ENCODE measurements at places on chromosomes 1 and 21. TPM values are rescaled to one million over a fixed set of nuclear protein-coding genes. Genes with fewer than 3 reads are reported as not detected.

The PCP4 gene
- total RNA-seq, result not detected

The TRPM2 gene
- total RNA-seq, result not detected

The LHX4 gene
- not detected for total RNA-seq

The NAXE gene
- total RNA-seq, result 74.0 TPM

The IQGAP3 gene
- total RNA-seq, result 48.6 TPM

The SPAG17 gene
- total RNA-seq, result not detected

The NMNAT2 gene
- 0.38 TPM for total RNA-seq

The USH2A gene
- total RNA-seq, result not detected

DNA sequence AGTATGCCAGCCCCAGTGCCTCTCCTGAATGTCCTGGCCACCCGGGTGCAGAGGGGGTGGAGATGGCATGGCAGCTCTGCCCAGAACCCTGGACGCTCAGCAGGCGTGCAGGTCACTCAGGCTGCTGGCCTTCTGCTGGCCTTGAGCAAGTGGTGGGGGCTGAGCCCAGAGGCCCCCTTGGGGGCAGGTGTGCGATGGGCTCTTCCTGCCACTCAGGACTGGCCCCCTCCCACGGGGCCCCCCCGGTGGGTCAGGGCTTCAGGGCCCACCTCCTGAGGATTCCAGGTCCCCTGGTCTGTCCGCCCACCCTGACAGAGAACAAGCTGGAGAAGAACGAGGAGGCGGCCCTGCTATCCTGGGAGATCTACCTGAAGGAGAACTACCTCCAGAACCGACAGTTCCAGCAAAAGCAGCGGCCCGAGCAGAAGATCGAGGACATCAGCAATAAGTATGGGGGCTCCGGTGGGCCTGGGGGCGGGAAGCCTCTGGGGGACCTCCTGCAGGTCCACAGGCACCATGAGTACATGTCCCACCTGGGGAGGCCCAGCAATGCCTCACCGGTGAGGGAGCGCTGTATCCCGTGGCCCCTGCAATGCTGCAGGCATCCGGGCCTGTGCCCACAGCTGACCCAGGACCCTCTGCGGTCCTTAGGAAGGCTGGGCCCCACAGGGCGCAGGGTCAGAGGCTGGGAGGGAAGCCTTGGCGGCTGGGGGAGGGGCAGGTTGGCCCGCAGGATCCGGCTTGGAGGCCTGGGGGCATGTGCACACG is 37.0 kb upstream of the LRRC3 start:
- no peak for DNase-seq
- no peaks in the 10 kb centered on the region for H3K4me1 ChIP-seq
- H3K27ac ChIP-seq, result no peak overlapping the region
- H3K36me3 ChIP-seq, result no peaks in the 10 kb centered on the region

DNA sequence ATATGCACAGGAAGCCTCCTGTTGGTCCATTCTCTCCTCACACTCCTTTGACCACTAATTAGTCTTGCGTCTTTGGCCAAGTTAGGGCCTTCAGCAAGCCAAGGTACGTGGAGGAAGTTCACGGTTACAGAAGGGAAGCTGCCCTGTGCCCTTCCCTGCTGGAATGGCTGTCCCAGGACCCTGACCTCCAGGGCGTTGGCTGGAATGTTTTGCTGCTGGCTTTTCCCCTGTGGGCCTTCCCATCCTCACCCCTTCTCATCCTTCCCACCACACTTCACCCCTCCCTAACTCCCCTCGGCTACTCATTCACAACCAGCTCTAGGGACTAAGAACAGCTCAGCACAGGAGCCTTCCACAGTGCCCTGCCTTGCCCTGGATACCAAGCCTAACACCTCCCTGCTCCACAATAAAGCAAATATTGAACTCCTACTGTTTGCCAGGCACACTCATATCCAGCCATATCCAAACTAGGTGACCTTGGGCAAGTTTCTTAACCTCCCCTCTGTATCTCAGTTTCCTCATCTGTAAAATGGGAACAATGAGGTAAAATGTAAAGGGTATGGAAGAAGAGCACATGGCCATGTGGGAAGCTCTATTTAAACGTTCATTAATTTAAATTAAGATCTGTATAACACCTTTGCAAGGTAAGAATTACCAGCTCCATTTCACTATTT is 8.8 kb upstream of the CDCP2 start:
- no peaks in the 10 kb centered on the region for H3K36me3 ChIP-seq
- H3K27ac ChIP-seq, result no peak overlapping the region
- no peak for DNase-seq
- H3K4me1 ChIP-seq, result no peaks in the 10 kb centered on the region

- no peaks in the 10 kb centered on the region for H3K4me1 ChIP-seq
- H3K36me3 ChIP-seq, result no peaks in the 10 kb centered on the region
- H3K4me3 ChIP-seq, result no peak overlapping the region
Measured at GRCh38 chr1:163673759-163674151, 352.0 kb downstream of the NUF2 start.

DNA sequence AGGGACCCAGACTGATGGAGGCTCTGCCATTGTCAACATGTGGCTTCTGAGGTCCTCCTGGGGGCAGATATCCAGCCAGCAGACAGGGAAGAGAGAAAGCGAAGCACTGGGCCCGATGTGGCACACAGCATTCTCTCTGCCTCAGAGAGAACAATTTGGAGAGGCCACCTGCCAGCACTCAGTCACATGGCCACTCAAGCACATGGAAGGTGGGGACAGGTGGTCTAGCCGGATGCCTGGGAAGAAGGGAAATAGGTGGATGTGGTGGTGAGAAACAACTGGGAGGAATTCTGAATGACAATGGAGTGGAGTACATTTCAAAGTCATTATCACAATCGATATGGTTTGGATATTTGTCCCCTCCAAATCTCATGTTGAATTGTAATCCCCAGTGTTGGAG is 109.0 kb downstream of the UBE2U start:
- H3K27ac ChIP-seq, result no peak overlapping the region
- H3K36me3 ChIP-seq, result no peaks in the 10 kb centered on the region
- DNase-seq, result no peak
- peaks cover 2% of the 10 kb centered on the region for H3K27me3 ChIP-seq

- no peaks in the 10 kb centered on the region for H3K4me1 ChIP-seq
- DNase-seq, result no peak
- H3K36me3 ChIP-seq, result no peaks in the 10 kb centered on the region
- no peak overlapping the region for H3K27ac ChIP-seq
- H3K27me3 ChIP-seq, result no peaks in the 10 kb centered on the region
Measured at GRCh38 chr1:240739754-240740153, 127.8 kb upstream of the GREM2 start.

DNA sequence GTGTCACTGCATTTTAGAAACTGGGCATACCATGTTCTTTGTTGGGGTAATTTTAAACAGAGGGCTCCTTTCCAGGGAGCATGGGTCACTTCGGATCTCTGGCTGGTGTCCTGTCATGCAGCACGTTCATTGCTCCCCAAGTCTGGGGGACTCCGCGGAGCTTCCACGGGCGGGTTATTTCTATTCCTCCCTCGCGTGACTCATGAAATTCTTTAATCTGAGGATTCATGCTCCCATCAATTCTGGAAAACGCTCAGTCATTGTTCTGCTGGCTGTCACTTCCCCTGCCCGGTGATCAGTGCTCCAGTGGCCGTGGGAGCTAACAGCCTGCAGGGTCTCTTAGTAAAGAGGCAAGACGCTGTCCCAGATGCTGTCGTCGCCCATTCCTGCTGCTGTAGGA is 28.1 kb downstream of the CFAP74 start:
- H3K36me3 ChIP-seq, result no peaks in the 10 kb centered on the region
- H3K4me1 ChIP-seq, result no peaks in the 10 kb centered on the region
- no peak overlapping the region for H3K27ac ChIP-seq
- no peak for DNase-seq
- H3K4me3 ChIP-seq, result no peak overlapping the region

GRCh38 chr1:205211839-205212536 is 486 bp upstream of the DSTYK start:
- DNase-seq, result no peak
- H3K27ac ChIP-seq, result no peak overlapping the region
- H3K27me3 ChIP-seq, result peaks cover 12% of the 10 kb centered on the region

DNA sequence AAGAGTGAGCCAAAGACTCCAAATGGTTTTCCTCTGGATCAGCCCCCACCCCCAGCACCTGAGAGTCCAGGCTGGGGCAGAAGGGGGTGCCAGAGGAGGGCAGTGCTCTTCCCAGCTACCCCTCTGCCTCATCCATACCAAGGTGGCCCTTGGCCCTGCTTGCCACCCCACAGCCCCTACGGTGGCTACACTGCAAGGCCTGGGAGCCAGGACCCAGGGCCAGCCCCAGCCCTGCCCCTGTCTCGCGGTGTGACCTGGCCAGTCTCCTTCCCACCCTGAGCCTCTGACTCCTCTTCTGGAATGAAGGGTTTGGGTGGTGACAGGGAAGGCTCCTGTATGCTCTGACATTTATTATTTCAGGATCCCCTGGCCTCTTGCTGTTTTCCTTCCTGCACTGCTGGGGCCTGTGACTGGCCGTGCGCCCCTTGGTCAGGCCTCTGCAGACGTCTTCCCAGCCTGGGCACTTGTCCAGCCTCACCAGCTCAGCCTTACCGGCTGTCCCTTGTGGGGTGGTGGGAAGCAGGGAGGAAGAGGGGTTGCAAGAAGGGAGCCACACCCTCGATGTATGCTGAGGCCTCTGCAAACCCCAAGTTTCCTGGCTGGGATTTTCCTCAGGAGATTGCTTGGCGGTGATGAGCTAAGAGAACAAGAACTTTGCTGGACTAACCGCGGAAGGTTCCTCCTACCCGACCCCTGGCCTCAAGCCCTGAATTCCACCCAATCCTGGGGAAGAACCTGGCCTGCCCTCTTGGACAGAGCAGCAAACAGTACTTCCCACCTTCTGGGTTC is 13.5 kb downstream of the ASAP3 start:
- H3K27ac ChIP-seq, result no peak overlapping the region
- no peaks in the 10 kb centered on the region for H3K36me3 ChIP-seq
- H3K4me1 ChIP-seq, result peaks cover 13% of the 10 kb centered on the region
- H3K4me3 ChIP-seq, result no peak overlapping the region

DNA sequence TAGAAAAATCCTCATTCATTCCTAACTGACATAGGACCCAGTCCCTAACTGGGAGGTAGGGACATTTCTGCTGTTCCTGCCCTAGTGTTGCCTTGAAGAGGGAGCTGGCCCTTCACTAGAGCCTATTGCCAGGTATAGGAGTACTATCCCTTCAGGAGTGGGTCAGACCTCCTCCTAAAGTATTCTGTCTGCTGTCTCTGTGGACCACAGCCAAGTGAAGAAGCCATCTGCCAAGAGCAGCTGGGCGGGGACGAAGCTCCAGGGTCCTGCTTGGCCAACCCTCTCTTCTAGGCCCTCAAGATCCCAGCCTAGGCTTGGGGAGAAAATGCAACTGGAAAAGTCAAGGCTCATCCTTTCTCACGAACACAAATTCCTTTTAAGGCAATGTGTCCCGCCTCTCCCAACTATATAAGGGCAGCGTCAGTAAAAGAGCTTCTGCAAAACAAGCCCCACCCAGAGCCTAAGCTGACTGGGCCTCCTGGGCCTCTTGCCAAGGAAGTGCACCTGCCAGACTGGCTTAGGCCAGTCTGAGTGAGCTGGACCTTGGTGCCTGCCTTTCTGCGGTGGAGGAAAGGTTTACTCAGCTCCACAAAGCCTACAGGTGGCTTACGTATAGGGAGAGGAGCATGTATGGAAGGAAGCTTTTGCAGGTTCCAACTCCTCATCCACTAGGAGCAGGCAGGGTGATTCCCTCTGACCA is 638 bp upstream of the TUFT1 start:
- H3K36me3 ChIP-seq, result no peaks in the 10 kb centered on the region
- no peak overlapping the region for H3K4me3 ChIP-seq

DNA sequence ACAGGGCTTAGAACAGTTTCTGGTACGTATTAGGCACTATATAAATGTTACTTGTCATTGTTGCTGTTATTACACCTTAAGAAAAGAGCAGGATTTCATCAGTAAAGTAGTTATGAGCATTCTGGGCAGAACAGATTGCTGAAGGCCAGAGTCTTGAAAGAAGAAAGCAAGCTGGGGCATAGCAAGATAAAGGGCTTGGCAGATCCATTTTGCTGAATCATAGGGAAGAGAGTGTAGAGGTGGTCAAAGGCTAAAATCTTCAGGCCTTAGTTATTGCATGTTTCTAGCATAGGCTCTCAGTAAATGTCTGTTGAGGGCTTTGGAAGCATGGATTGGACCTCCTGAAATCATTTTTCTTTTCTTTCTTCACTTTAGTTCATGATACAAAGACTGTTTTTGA is 67.5 kb downstream of the PLA2G4A start:
- no peaks in the 10 kb centered on the region for H3K27me3 ChIP-seq
- no peak for DNase-seq
- H3K4me3 ChIP-seq, result no peak overlapping the region
- H3K4me1 ChIP-seq, result peaks cover 5% of the 10 kb centered on the region
- no peak overlapping the region for H3K27ac ChIP-seq

DNA sequence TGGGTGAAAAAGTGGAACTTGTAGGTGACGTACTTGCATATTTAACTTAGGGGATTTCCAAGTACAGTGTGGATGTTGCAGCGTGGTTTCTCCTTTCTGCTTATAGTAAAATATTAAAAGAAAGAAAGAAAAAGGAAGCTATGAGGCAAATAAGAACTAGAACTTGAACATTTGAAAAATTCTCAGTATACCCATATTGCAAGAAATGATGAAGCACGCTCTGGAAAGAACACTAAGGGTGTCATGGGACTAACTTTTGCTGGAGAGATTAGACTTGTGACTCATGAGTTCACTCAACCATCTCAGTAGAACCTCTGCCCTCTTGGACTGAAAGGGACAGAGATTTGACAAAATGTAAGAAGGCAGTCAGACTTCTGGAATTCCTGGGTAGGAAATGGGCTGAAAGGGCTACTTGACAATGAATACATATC is 704.5 kb upstream of the ADGRL4 start:
- no peaks in the 10 kb centered on the region for H3K27me3 ChIP-seq
- peaks cover 6% of the 10 kb centered on the region for H3K4me1 ChIP-seq
- no peak overlapping the region for H3K4me3 ChIP-seq
- no peak overlapping the region for H3K27ac ChIP-seq
- H3K36me3 ChIP-seq, result no peaks in the 10 kb centered on the region
- peak; percentile 20 for DNase-seq

GRCh38 chr1:156435545-156436140 is 64.9 kb downstream of the MEF2D start:
- H3K36me3 ChIP-seq, result no peaks in the 10 kb centered on the region
- H3K27ac ChIP-seq, result no peak overlapping the region
- peaks cover 97% of the 10 kb centered on the region for H3K27me3 ChIP-seq
- no peak for DNase-seq

DNA sequence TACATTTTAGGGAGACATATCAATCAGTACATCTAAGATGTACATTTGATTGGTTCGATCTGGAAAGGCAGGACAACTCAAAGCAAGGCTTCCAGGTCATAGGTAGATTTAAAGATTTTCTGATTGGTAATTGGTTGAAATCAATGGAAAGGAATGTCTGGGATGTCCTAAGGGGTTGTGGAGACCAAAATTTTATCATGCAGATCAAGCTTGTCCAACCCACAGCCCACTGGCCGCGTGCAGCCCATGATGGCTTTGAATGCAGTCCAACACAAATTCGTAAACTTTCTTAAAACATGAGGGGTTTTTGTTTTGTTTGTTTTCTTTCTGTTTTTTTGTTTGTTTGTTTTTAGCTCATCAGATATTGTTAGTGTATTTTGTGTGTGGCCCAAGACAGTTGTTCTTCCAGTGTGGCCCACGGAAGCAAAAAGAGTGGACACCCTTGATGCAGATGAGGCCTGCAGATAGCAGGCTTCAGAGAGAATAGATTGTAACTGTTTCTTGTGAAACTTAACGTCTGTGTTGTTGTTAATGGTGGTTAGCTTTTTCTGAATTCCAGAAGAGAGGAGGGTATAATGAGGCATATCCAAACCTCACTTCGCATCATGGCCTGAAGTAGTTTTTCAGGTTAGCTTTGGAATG is 3.1 kb downstream of the IFNAR1 start:
- H3K4me3 ChIP-seq, result no peak overlapping the region
- H3K4me1 ChIP-seq, result peaks cover 11% of the 10 kb centered on the region
- H3K27ac ChIP-seq, result no peak overlapping the region
- DNase-seq, result no peak
- H3K27me3 ChIP-seq, result no peaks in the 10 kb centered on the region

Data from endothelial cell of umbilical vein (primary cell).